ENCODE measurements at places on chromosomes 7 and 10.

- no peak for DNase-seq
Observed at GRCh38 chr10:31090894-31091607, 59.4 kb upstream of the ZNF438 start.

GRCh38 chr10:31912289-31912688, 16.3 kb downstream of the ARHGAP12 start:
- no peak for DNase-seq

- DNase-seq: no peak
Observed at GRCh38 chr7:29090836-29091601, 55.3 kb downstream of the CPVL start.

GRCh38 chr10:79241629-79241989, 105.7 kb upstream of the PPIF start:
- no peak for DNase-seq

- DNase-seq: no peak
Observed at GRCh38 chr7:65430344-65431186, 56.9 kb downstream of the ZNF92 start.

DNA sequence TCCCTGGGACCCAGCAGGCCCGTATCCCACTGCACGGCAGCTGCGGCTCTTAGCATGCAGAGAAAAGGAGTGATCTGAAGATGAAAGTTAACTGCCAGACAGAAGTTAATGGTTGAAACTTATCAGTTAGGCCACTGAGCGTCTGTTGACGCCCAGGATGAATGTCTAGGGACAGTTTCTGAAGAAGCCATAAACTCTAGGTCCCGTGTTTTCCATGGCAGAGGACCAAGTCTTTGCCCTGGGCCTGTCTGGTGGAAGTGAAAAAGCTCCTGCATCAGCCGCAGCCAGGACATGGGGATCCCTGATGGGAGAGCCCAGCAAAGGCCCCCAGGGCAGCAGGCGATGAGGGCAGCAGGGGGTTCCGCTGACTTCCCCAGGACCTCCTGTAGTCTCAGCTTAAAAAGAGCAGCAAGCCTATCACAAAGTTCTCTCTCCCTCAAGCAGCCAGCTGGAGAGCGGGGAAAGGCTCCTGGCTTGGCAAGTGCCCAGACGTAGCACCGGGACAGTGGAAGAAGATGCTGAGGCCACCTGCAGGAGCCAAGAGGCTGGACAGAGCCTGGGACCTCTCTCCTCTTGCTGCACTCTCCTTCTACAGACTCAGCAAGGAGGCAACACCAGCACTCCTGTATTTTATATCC, 79.6 kb downstream of the TNS3 start:
- no peak for DNase-seq

DNA sequence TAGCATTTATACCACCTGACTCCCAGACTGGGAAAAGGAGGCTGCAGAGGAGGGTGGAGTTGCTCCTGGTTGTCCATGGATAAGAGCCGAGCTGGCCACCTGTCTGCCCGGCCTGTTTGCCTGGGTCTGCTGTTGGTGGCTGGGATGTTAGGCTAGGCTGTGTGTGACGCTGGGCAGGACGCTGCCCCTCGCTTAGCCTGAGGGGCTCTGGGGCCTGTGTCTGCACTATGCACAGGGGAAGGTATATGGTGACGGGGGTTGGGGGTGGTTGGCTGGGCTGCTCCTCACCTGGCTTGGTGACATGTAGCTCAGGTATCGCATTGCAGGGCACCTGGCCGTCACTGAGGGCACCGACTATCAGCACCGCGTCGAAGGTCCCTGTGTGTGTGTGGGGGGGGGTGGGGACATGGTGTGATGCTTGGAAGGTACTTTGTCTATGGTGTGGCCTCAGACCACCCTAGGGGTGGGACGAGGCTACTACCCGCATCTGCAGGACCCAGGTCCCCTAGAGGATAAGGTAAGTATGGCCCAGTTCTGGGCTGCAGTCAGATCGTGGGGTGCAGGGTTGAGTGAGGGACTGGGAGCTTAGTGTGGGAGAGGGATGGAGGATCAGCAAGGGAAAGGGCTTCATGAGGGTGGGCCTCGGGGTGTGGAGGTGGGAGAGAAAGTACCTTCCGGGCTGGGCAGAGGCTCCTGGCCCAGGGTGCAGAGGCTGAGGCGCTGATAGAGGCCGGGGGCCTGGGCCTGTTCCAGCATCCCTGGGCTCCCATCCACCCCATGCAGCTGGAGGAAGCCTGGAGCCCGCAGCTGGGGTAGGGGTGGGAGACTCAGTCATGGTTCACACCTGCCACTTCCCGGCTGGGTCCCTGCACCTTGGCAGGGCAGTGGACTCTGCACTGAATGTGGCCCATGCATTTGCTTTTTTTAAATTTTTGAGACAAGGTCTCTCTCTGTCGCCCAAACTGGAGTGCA, 2.3 kb downstream of the METTL27 start:
- DNase-seq: no peak

DNA sequence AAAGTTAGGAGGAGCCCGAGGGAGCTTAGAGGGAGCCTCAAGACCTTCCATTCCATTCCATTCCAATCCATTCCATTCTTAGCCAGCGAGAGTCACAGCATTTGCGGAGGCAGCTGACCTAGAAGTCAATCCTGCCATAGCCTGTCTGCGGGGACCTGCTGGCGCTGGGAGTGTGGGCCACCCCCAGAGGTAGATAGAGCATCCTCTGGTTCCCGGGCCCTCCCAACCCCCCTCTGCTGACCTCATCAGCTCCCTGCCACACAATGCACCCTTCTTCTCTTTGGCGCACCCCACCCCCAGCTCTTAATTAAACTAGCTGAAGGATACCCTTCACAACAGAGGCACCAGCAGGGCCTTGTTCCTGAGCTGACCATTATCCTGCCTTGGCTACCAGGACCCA, 152.5 kb upstream of the ZMIZ1 start:
- DNase-seq: peak; percentile 54

DNA sequence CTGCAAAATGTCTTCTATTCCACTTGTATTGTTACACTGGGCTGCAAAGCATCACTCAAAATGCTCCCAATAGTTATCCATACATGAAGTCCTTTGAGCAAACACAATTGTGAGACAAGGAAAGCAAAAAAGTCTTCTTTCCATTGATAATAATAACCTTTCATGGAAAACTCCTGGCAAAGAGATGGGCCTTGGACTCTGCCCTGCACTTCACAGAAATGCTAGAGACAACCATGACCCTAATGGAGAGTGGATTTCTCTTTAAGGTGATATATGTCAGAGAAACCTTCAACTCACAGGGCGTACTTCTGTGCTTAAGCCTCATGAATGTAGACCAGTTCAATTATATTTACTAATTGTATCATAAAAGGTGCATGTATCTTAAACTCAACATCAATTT, 19.4 kb downstream of the SLC26A3 start:
- DNase-seq: no peak

DNA sequence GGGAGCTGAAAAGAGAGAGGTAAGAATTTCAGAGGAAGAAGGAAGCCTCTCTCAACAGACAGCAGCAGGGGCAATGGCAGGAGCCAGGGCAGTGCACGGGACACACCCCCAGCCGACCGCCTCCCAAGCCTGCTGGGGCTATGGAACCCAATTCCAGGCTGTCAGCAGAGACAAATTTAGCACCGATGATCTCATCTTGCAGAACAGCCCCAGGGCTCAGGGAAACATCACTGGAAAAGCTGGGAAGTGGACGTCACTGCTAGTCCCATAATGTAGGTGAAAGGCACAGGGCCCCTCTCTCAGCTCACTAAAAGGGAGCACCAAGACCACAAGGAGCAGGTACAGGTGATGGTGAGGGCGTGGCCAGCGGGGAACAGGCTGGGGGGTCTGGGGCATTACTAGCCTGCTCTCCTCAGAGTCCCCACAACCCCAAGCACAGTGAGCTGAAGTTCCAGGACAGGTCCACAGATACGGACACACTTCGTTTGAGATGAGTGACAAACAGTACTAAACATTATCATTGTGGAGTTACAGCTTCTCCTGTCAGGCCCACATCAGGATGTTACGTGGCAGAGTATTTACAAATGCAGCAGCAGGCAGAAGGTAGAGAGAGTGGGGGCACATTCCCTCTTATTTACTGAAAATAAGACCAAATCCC, 103.7 kb downstream of the PLXNA4 start:
- no peak for DNase-seq

DNA sequence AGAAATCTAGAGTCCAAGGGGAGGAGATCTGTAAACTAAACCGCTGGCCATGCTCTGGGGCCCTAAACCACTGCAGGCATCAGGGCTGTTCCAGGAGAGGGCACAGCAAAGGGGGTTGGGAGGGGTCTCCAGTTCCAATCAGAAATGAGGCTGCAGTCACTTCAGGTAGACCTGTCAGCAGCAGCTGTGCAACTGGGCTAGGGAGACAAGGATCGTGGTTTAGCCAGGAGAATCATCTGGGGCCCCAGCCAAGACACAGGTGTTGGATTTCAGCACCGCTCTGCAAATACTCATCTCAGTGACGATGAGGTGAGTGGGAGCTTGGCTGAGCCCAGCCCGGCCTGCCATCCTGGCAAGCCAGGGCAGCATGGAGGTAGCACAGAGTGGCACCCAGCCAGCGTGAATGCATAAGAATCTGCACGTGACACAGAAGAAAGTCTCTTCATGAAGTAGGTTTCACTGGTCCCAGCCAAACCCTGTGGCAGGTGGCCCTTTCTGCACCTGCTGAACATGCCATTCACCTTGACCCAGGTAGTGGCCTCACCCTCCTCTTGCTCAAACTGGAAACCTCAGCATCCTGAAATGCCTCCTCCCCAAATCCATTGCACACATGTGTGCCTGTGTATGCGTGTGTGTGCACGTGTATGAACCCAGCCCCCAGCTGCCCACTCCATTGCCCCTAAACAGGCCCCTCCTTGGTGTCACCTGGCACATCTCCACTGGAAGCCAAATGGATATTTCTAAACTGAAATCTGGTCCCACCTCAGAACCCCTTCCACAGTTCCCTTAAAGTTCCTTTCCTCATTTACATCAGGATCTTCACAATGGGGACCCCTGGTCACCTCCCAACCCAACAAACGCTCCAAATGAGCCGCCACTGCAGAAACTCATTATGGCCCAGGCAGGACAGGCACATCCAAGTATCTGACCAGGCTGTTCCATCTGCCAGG, 9.6 kb downstream of the GPRIN2 start:
- no peak for DNase-seq

- no peak for DNase-seq
Observed at GRCh38 chr10:130038611-130039109, 72.0 kb downstream of the C10orf143 start.

DNA sequence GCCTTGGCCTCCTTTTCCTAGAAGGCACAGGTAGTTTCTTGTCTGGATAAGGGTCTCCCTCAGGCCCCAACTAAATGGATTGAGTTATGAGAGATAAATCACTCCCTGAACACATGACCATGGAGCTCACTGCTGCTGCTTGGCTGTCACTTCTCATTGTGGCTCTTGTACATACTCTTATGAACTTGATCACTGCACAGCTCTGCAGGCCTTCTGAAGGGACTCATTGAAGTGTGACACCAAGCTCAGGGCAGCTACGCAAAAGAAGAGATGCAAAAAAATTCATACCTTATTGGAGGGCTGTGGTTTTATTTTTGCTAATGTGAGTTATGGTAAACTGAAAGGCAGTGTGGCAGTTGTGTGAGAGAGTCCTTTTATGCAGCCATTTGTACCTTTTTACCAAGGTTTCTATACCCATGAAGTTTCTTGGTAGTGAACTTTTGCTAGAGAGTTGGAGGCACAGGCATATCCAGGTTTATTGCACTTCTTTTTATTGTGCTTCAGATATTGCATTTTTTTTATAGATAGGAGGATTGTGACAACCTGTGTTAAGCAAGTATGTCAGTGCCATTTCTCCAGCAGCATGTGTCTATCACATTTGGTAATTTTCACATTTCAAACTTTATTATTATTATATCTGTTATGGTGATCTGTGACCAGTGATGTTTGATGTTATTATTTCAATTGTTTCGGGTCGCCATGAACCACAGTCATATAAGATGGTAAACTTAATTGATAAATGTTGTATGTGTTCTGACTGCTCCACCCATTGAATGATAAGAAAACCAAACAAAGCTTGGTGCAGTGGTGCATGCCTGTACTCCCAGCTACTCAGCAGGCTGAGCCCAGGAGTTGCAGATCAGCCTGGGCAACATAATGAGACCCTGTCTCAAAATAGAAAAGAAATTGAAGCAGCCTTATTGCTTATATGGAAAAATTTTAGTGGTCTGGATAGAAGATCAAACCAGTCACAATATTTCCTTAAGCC, 100.6 kb downstream of the LRRC4 start:
- DNase-seq: no peak

DNA sequence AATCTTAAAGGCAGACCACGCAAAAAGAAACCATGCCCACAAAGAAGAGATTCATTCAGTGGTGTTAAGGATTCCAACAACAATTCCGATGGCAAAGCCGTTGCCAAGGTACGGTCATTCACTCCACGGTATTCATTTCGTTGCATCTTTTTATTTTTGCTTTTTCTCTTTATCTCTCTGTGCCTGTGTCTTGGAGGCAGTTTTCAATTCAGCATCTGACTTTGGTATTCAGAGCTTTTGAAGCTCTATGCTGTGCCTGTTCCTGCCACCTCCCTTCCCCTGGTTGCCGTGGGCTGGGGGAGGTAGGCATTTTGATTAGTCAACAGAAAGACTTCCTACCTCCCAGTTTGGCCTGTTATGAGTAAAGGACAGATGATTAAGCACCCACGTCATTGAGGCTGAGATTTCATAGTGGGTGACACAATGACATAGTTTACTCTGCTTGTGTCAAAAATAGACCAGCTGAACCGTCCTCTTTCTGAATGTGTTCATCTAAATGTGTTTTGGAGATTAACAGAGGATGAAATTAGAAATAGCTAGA, 149.5 kb downstream of the ARID5B start:
- DNase-seq: peak; percentile 44

- no peak for DNase-seq
Observed at GRCh38 chr7:96069401-96069800, 252.5 kb downstream of the SLC25A13 start.

GRCh38 chr7:4472728-4473127, 209.4 kb upstream of the FOXK1 start:
- DNase-seq: no peak

DNA sequence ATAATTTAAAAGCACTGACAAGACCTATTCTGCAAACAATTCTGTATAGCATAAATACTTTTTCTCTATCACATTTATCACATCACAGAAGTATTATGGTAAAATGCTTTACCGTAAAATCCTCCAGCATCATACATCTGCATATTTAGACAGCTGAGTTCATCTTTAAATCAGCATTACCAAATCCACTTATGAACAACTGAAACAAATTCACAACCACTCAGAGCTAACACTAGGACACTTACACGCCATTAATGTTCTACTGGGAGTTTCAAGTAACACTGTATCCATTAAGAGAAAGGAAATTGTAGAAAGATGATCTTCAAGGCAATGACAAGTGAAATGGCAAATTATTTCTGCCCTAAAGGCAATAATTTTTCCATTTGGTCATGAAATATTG, 105.7 kb upstream of the DKK1 start:
- DNase-seq: no peak

- DNase-seq: no peak
Observed at GRCh38 chr7:107767391-107767790, 23.4 kb downstream of the CBLL1 start.

- no peak for DNase-seq
Observed at GRCh38 chr10:34906067-34906965, 91.2 kb upstream of the PARD3 start.

Data from putamen (tissue), 1 donor.